ENCODE measurements at places on chromosomes 2 and 18.
A peak's percentile ranks its signal among the peaks of the same experiment; 100 is the strongest.

DNA sequence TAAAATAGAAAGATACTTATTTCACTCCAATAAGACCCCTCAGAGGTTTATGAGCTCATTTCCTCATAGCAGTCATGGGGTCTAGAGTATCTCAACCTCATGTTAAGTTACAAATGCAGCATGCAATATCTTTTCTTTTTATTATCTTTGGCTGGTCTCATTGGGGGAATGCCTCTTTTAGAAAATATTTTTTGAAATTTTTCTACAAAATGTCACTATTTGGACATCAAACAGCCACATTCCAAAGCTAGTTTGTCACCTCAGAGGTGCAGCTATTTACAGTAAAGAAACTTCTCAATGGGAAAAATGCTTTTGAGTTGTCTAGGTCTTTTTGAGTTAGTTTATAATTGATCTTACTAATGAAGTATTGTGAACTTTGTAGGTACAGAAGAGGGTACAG, 370.7 kb upstream of the LRATD1 start:
- no peak for DNase-seq
- H3K4me3 ChIP-seq = no peak overlapping the region
- H3K27ac ChIP-seq = no peak overlapping the region
- no peaks in the 10 kb centered on the region for H3K36me3 ChIP-seq
- H3K4me1 ChIP-seq = no peaks in the 10 kb centered on the region

GRCh38 chr2:25103287-25103871, 61.5 kb downstream of the EFR3B start:
- no peaks in the 10 kb centered on the region for H3K4me1 ChIP-seq
- no peak for DNase-seq
- peaks cover 14% of the 10 kb centered on the region for H3K27me3 ChIP-seq
- H3K4me3 ChIP-seq = no peak overlapping the region
- no peaks in the 10 kb centered on the region for H3K36me3 ChIP-seq

GRCh38 chr2:192146069-192147015, 48.4 kb downstream of the TMEFF2 start:
- no peaks in the 10 kb centered on the region for H3K36me3 ChIP-seq
- no peaks in the 10 kb centered on the region for H3K27me3 ChIP-seq
- H3K4me1 ChIP-seq = no peaks in the 10 kb centered on the region
- H3K4me3 ChIP-seq = no peak overlapping the region
- no peak overlapping the region for H3K27ac ChIP-seq

DNA sequence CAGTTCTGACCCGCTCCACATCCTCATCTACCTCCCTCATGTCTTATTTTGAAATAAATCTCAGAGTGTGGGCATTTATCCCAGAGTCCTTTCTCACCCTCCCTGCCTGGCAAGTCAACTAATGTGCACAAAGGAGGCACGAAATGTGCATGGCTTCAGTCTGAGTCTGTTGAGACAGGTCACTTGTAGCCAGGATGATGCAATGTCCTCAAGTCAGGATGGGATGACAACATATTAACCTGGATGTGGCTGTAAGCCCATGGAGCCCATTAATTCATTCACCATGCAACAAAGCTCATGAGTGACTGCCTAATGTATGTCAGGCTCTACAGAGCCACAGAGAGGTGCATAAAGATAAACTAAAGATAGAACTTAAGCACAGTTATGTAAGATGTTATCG, 34.5 kb downstream of the KCNG3 start:
- no peaks in the 10 kb centered on the region for H3K4me1 ChIP-seq
- no peak overlapping the region for H3K4me3 ChIP-seq
- no peaks in the 10 kb centered on the region for H3K36me3 ChIP-seq
- peaks cover 21% of the 10 kb centered on the region for H3K27me3 ChIP-seq
- H3K27ac ChIP-seq = no peak overlapping the region
- DNase-seq = no peak

DNA sequence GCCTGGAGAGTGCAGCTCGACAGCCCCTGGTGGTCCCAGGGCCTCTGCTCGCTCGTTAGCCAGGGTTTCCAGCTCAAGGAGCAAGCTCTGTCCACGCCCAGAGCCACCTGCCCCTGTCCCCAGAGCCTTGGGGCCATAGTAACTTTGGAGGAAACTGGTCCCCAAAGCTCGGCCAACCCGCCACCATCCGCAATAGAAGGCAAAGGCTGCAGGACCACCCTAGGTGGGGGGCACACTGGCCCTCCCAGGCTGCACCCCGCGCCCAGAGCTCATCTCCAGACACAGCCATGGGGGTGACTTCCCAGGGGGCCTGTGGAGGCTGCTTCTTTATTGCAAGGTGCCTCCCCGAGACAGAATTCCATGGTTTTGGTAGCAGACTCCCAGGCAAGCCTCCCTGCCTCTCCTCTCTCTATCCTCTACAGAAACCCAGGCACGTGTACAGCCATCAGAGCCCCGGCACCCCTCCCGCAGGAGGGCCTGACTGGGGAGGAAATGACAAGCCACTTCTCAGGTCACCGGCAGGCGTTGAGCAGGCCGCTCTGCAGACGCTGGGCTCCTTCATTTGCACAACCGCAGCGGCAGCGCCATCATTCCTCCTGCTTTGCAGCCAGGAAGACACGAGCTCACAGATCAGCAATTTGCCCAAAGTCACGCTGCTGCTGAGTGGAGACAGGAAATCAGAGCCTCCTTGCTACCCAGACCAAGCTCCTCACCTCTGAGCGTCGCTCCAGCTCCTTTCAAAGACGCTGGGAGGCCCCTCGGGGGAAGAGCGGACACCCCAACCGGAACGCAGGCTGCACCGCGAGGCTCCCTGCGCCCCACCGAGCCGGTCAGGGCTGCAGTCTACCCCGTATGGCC, 80.2 kb downstream of the NDUFA10 start:
- no peaks in the 10 kb centered on the region for H3K27me3 ChIP-seq
- H3K36me3 ChIP-seq = no peaks in the 10 kb centered on the region
- no peak for DNase-seq
- H3K4me3 ChIP-seq = peak overlapping the region; percentile 59
- H3K4me1 ChIP-seq = peaks cover 9% of the 10 kb centered on the region

- H3K36me3 ChIP-seq = no peaks in the 10 kb centered on the region
- DNase-seq = no peak
- no peak overlapping the region for H3K4me3 ChIP-seq
- no peaks in the 10 kb centered on the region for H3K4me1 ChIP-seq
- H3K27me3 ChIP-seq = no peaks in the 10 kb centered on the region
- no peak overlapping the region for H3K27ac ChIP-seq
These were observed 757.4 kb downstream of the SATB2 start for GRCh38 chr2:198700319-198700718.

Data from natural killer cell treated with Interleukin-12 subunit alpha and Interleukin-12 subunit beta and Interleukin-15 and Interleukin-18, amount 100 ng/mL, for 72 hours (primary cell).